Hair follicle dermal papilla cell (primary cell): ENCODE measurements at places on chromosomes 16 and 17. TPM values are rescaled to one million over a fixed set of nuclear protein-coding genes. Genes with fewer than 3 reads are reported as not detected.

Gene EVPLL
- not detected in 2 replicates for total RNA-seq

Gene ZNF785
- 11.1 and 15.6 TPM in 2 replicates for total RNA-seq

Gene KIF18B
- total RNA-seq, result 0.49 and 0.81 TPM in 2 replicates

Gene FBXL16
- under 0.01 TPM in 1 of 2 replicates, not detected in the other for total RNA-seq

Gene SLC5A10
- total RNA-seq, result not detected in 2 replicates

Gene PRR29
- under 0.01 TPM in 1 of 2 replicates, not detected in the other for total RNA-seq

Gene TAT
- under 0.01 and 0.16 TPM in 2 replicates for total RNA-seq

Gene SRL
- total RNA-seq, result 0.12 and 0.16 TPM in 2 replicates

Gene KCTD2
- 24.5 and 25.3 TPM in 2 replicates for total RNA-seq

Gene TSNAXIP1
- total RNA-seq, result 0.49 and 1.3 TPM in 2 replicates

Gene CYB5B
- 66.4 and 83.5 TPM in 2 replicates for total RNA-seq

Gene IL17C
- total RNA-seq, result not detected in 2 replicates

Gene SMIM36
- not detected in 2 replicates for total RNA-seq

Gene TPSG1
- not detected in 2 replicates for total RNA-seq

Gene TBC1D3H
- total RNA-seq, result not detected in 2 replicates

Gene SRCIN1
- total RNA-seq, result under 0.01 TPM in 1 of 2 replicates, not detected in the other

Gene ANKRD13B
- 8.6 and 10.0 TPM in 2 replicates for total RNA-seq

Gene KRT28
- total RNA-seq, result not detected in 2 replicates

Gene NPIPB9
- 2.7 and 4.4 TPM in 2 replicates for total RNA-seq

Gene C1QTNF1
- total RNA-seq, result 23.9 and 24.7 TPM in 2 replicates

Gene KCTD11
- 12.2 and 15.8 TPM in 2 replicates for total RNA-seq

Gene MEIOC
- under 0.01 and 0.16 TPM in 2 replicates for total RNA-seq

Gene AGRP
- total RNA-seq, result not detected in 2 replicates

Gene CA7
- total RNA-seq, result not detected in 2 replicates

Gene ADCY9
- total RNA-seq, result 61.4 and 77.1 TPM in 2 replicates

Gene ABCA8
- 0.49 and 1.3 TPM in 2 replicates for total RNA-seq

Gene KRTAP2-1
- not detected in 2 replicates for total RNA-seq

Gene TLCD2
- 5.2 and 5.7 TPM in 2 replicates for total RNA-seq

Gene TMEM92
- total RNA-seq, result not detected in 2 replicates

Gene CHD9NB
- 0.65 and 1.3 TPM in 2 replicates for total RNA-seq

Gene AATK
- total RNA-seq, result 0.12 and 0.16 TPM in 2 replicates

Gene ZNF668
- total RNA-seq, result 31.3 and 34.0 TPM in 2 replicates

Gene RNU2-1
- not detected in 2 replicates for total RNA-seq

Gene COX6A2
- not detected in 2 replicates for total RNA-seq

Gene EMP2
- 27.1 and 47.7 TPM in 2 replicates for total RNA-seq

Gene SPAG5
- 5.4 and 6.2 TPM in 2 replicates for total RNA-seq

Gene HCRT
- total RNA-seq, result not detected in 2 replicates

Gene QPRT
- total RNA-seq, result 33.4 and 45.3 TPM in 2 replicates

Gene DOC2A
- not detected in 2 replicates for total RNA-seq

Gene SAP30BP
- 63.4 and 70.8 TPM in 2 replicates for total RNA-seq

Gene CMTM2
- total RNA-seq, result not detected in 2 replicates

Gene AARS1
- total RNA-seq, result 161 and 257 TPM in 2 replicates

Gene MYH8
- not detected in 2 replicates for total RNA-seq

Gene KRTAP9-8
- total RNA-seq, result not detected in 2 replicates

Gene OSBPL7
- total RNA-seq, result 6.8 and 10.4 TPM in 2 replicates

Gene ZNF205
- total RNA-seq, result 19.8 and 21.1 TPM in 2 replicates
